Left renal pelvis (tissue), 4 donors: ENCODE measurements at places on chromosomes 5 and 9. TPM values are rescaled to one million over a fixed set of nuclear protein-coding genes. Genes with fewer than 3 reads are reported as not detected.

- DNase-seq: no peak
Observed at GRCh38 chr5:173637340-173637739, 20.9 kb upstream of the BOD1 start.

DNA sequence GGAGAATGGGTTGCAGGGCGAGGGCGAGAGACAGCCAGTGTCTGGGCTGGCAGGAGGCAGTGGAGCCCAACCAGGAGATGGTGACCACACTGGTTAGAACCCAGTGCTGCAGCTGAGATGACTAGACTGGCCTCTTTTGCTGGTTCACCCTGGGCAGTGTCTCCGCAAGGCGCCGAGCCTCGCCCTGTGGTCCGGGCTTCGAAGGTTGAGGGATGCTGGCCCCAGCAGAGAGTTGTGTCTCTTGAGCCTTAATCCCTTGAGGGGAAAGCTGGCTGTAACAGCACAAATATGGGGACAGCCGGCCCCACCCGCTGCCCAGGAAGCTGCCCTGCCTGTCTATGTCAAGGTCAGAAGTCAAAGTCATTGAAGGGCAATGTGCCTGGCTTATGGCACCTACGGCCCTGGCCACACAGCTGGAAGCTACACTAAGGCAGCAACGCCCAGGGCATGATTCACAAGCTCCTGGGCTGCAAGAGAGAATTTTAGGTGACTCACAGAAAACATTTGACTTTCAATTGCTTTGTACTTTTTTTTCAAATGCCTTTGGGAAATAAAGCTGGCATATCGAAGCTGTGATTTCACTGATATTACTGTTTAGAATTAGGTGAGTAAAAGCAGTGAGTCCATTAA lies 33.3 kb downstream of the NKX2-5 start:
- no peak for DNase-seq

DNA sequence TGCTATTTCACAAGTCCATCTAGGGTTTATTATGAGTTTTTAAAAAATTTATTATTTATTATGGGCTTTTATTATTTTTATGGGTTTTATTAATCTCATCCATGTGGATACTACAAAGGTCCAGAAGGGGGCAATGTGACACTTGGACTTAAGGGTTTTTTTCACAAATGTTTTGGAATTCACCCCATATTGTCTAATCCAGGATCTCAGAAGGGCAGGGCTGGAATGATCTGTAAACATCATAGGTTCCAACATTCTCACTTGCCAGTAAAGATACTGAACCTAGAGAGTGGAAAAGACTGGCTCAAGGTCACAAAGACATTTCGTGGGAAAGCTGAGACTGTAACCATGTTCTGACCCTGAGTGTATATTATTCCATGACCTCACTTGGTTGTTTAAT lies 35.6 kb downstream of the NIM1K start:
- DNase-seq: peak; percentile 2

DNA sequence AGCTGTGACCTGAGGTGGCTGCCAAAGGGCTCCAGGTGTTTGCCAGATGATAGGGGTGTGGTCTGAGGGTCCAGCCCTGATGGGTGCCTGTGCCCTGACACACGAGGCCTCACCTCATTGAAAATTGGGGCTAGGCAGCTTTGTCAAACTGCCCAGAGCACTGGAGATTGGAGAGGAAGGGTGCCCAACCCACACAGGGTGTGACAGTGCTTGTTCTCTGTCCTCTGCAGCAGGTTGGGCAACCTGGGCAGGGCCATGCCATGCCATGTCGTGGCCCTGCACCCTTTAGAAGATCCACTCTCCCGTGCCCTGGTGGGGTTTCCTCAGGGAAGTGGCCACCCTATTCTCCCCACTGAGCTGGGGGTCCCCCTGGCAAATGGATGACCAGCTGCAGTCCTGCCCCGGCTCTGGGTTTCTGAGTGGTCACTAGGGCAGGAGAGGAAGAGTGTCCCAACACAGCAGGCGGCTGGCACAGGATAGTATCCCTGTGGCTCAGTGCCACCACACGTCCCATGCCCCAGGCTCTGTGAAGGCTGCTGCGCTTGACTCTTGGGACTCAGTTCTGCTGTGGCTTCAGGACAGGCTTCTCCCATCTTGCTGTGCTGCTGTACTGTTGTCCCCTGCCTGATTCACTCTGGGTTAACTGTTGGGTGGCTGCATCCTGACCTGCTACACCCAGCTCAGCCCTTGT lies 100.8 kb upstream of the PITX1 start:
- no peak for DNase-seq

GRCh38 chr5:107917983-107918382 lies 247.2 kb upstream of the EFNA5 start:
- no peak for DNase-seq

CHSY3 gene
- 6.2 TPM for polyA plus RNA-seq

RANBP17 gene
- 8.2 TPM for polyA plus RNA-seq

DNA sequence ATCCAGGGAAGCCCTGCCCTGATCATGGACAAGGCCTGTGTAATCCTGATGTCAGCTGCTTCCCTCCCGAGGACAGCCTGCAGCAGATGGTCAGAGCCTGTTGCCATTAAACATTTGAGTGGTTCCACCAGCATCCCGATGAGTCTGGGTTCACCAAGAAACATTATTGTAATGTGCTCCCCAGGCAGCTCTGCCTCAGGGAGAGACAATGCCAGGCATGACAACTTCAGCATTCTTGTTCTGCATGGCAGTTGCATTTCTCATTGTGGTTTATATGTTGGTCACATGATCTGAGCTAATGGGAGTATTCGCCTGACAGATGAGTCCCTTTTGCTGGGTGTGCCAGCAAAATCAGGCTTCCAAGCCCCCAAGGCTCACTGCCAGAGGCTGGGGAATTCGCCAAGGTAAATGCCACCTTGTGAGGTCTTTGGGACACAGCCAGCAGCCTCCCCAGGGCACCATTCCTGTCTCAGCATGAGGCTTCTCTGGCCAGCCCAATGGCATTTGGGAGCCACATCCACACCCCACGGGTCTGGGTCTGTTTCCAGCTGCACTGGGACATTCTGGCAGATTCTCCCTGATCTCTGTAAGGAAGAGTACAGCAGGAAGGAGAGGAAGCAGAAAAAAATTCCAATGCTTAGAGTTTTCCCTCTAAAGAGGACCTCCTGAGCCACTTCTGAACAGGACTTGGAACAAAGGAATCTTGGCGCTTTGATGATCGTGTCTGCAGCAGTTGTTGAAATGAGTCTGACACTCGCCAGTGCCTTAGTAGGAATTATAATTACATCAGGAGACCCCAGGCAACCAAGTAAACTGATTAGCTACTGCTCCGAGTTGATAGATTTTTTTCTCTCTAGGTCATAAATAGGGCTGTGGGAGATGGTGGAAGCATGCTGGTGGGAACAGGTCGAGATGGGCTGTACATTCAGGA lies 18.7 kb downstream of the KCNIP1 start:
- DNase-seq: no peak

PDCD1LG2 gene
- 0.13 TPM for polyA plus RNA-seq

GRXCR2 gene
- polyA plus RNA-seq: not detected

NME5 gene
- polyA plus RNA-seq: 23.6 TPM

OR1Q1 gene
- polyA plus RNA-seq: not detected

- no peak for DNase-seq
Observed at GRCh38 chr5:127586066-127586770, 62.7 kb upstream of the CTXN3 start.

- no peak for DNase-seq
Observed at GRCh38 chr5:108046955-108047670, 334.8 kb downstream of the FBXL17 start.

NUTM2G gene
- polyA plus RNA-seq: 0.37 TPM

PCDHB9 gene
- 4.6 TPM for polyA plus RNA-seq

DNA sequence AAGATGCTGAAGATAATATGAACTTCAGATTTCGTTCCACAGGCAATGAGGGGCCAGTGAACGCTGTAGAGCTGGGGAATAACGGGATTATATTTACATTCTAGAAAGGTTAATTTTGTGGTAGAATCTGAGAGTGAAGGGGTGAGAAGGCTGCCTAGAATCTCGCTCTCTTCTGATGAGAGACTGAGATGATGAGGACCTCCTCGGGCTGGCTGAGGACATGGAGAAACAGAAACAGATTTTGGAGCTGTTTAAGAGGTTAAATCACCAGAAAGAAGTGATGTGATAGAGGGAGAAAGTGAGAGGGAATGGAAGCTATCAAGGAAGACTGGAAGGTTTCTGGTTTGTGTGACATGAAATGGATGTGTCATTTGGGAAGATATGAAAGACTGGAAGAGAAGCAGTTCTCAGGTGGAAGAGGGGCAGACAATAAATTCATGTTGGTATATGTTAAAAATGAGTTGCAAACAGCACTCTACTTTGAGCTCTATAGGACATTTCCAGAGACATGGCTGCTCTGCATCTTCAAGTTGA lies 612.6 kb downstream of the ISL1 start:
- no peak for DNase-seq

DNA sequence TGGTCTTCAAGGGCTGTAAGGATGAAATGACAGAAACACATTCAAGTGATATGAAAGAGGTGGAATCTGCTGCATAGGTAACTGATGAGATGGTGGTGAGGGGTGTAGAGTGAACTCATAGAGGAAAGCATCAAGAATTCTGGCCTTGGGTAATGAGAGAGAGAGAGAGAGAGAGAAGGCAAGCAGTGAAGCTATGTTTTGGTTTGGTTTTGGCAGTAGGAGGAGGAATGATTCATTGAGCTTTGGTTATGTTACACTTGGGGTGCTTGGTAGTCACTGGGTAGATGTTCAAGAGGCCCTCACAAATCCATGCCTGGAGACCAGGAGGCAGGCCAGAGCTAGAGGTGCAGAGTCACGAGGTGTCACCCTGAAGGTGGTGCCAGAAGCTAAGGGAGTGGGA lies 89.5 kb downstream of the EGFLAM start:
- no peak for DNase-seq

GRCh38 chr9:115013998-115014397 lies 83.6 kb upstream of the TNFSF8 start:
- DNase-seq: peak; percentile 40

GAPT gene
- 1.3 TPM for polyA plus RNA-seq

- no peak for DNase-seq
Observed at GRCh38 chr5:168165221-168165914, 126.1 kb upstream of the WWC1 start.

OR1J2 gene
- polyA plus RNA-seq: not detected

DNA sequence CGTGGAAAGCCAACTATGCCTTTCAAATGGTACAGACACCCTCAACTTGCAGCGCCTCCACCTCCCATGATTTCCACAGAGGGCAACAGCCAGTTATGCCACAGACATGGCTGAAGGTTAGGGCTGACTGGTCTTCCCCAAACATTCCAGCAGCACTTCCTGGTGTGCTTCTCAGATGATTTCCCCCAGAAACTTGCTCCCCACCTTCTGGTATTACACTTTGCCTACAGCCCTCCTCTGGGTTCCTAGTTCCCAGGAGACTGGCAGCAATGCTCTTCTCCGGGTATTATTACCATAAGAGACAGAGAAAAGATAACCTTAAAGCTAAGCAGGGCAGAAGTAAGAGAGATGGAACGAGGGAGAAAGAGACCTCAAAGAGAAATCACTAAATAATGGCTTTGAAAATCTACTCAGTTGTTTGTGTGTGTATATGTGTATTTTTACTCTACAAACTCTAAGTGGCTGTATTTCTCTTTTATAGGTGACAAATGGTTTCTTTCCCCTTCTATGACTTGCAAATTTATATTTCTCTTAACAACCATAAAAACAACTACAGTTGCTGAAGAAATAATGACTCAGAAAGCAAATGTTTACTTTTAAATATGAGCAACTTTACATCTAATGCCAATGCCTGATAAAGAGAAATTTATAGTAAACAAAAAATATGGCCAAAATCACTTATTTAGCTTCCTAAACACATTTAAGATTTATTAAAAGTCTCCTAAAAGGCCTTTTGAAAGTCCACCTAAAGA lies 133.8 kb downstream of the PDE4D start:
- peak; percentile 27 for DNase-seq

- DNase-seq: no peak
Observed at GRCh38 chr9:98602839-98603500, 105.8 kb downstream of the GABBR2 start.

DNA sequence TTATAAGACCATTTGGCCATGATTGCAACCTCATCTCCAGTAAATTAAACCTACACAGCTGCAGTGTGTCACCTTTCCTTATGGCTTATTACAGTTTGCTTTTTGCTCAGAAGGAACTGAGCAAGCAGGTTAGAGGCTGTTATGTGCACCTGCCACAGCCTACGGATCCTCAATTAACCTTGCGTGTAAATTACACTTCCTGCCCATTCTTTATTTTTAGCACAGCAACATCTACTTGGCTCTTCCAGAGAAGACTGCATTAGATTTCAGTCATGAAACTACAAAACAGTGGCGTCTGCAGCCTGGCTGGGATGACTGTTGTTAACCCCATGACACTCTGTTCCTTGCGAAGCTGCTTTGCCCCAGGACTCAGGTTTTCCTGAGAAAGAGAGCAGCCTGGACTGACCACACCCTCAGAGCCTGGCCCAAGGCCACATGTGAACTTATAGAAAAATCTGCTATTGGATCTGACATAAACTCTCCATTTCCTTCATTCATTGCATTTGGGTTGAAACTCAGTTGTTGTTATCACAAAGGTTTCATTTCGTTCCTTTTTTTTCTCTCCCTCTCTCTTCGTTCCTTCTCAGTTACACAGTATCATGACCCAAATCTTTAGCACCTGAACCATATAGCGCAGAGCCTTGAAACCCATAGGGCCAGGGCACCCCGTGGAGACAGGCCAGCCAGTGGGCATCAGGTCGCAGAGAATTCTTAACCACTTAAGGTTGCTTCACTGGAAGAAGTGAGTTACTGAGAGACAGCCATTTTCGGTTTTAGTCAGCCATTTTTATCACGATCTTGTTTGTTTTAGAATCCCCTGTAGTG lies 138.6 kb downstream of the PALM2AKAP2 start:
- peak; percentile 69 for DNase-seq

DNA sequence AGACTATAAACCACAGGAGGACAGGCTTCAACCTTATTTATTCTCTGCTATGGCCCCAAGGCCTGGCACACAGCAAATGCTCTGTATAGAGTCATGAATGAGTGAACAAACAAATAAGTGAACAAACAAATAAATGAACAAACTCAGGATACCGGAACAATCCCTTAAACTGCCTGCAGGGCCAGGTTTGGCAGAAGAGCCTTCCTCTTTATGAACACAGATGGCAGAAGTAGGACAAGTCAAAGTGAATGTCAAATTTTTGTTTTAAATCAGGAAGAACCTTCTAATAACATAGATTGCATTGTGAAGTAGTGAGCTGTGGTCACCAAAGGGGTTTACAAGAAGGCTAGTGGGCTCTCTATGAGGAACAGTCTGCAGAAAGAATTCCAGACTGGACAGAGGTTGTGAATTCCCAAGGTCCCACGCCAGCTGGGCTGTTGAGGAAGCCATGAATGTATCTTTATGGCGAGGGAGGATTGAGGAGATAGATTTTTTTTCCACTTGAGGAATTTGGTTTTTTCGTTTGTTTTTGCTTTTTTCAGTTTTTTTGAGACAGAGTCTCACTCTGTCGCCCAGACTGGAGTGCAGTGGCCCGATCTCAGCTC lies 30.3 kb upstream of the STING1 start:
- DNase-seq: no peak

BRINP1 gene
- 7.0 TPM for polyA plus RNA-seq
